Bronchial smooth muscle cell (primary cell): ENCODE measurements at places on chromosomes 4 and X. TPM values are rescaled to one million over a fixed set of nuclear protein-coding genes. Genes with fewer than 3 reads are reported as not detected.

The DCAF4L1 gene
- under 0.01 TPM in 1 of 2 replicates, not detected in the other for total RNA-seq

The EGF gene
- total RNA-seq = under 0.01 and 0.26 TPM in 2 replicates

The SATL1 gene
- not detected in 2 replicates for total RNA-seq

The DDX53 gene
- not detected in 2 replicates for total RNA-seq

The TMLHE gene
- 12.7 and 15.3 TPM in 2 replicates for total RNA-seq

The GAGE1 gene
- total RNA-seq = not detected in 2 replicates

The CXCL3 gene
- total RNA-seq = 0.86 and 3.0 TPM in 2 replicates

The ZFP92 gene
- total RNA-seq = under 0.01 TPM in 2 replicates

The CT55 gene
- not detected in 2 replicates for total RNA-seq

The SORBS2 gene
- 0.32 TPM in 1 of 2 replicates, not detected in the other for total RNA-seq

The IL9R gene
- not detected in 2 replicates for total RNA-seq

The GABRQ gene
- under 0.01 TPM in 2 replicates for total RNA-seq

The CXorf51A gene
- total RNA-seq = not detected in 2 replicates

The PSAPL1 gene
- total RNA-seq = not detected in 2 replicates

The MAOB gene
- 1.0 and 5.5 TPM in 2 replicates for total RNA-seq

The CT45A3 gene
- not detected in 2 replicates for total RNA-seq
